ENCODE measurements at places on chromosomes 5 and 9.

GRCh38 chr9:85508616-85509015 lies 233.1 kb downstream of the AGTPBP1 start:
- no peak for DNase-seq

DNA sequence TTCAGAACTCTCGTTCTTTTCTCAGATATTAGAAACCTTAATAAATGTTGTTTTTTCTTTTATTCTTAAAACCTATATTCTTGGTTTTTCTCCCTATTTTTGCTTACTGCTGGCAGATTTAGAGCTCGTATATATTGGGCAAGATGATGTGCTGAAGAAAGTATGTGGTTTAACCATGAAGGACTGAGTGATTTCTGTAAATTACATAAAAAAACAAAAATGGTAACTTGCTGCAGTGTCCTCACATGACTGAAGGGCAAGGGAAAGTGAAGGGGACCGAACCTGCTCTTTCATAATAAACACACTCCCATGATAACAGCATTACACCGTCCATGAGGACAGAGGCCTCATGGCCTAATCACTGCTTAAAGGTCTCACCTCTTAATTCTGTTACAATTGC lies 393.8 kb upstream of the ZNF608 start:
- DNase-seq = no peak

- no peak for DNase-seq
Observed at GRCh38 chr5:38921174-38921573, 75.4 kb downstream of the OSMR start.

DNA sequence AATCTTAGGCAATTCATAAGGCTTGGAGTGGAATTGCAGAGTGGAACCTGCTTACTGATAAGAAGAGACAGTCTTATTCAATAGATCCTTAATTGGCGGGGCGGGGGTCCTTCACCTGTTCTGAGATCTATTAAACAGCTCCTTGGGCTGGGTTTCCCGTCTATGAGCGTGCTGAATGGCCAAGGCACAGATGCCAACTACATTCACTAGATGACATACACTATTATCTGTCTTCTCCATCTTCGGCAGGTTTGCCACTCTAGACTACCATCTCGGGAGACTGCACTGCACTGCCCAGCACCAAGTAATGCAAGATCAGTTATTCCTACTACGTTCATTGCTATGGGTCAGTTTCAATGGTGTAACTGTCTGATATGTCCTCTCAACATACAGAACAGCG lies 81.5 kb downstream of the ACER2 start:
- no peak for DNase-seq

- DNase-seq = no peak
Observed at GRCh38 chr5:79844571-79844970, 146.5 kb downstream of the MTX3 start.

- DNase-seq = no peak
Observed at GRCh38 chr9:96859461-96860198, 5.3 kb upstream of the ZNF782 start.

GRCh38 chr5:68522863-68523262 lies 307.3 kb downstream of the PIK3R1 start:
- no peak for DNase-seq

GRCh38 chr5:5105531-5105930 lies 34.6 kb upstream of the ADAMTS16 start:
- no peak for DNase-seq

DNA sequence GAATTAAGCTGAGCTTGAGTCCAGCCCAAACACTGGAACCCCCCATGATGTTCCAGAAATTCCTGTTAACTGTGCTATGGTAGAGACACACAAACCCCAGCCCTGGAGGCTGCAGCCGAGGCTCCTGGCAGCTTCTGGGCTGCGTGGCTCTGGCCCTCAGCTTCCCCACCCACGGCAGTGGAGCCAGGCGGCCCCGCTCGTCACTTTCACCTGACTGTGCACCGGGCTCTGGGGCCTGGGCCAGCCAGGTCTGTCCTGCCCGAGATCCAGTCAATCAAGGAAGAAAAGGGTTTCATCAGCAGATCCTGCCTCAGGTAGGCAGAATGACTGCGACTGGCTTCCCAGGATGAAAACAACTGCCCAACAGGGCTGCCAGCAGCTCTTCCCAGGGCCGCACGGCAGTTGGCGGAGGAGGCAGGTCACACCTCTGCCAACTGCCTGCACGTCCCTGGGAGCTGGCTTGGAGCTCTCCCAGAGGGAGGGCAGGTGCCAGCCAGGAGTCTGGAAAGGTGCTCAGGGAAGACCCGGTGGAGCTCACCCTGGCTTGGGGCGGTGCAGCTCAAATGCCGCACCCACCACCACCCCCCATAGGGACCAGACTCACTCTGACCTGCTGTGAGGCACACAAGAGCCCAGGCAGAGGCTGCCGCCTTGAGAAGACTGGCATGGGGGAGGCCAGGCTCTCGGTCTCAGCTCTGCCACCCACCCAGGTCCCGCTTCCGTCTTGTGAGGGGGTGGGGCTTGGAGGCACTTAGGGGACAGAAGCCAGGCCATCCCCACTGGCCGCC lies 20.7 kb downstream of the BRD3 start:
- no peak for DNase-seq

- DNase-seq = no peak
Observed at GRCh38 chr9:25681266-25681665, 3.0 kb upstream of the TUSC1 start.

- no peak for DNase-seq
Observed at GRCh38 chr5:115551415-115551814, 6.8 kb upstream of the FEM1C start.

GRCh38 chr5:177500685-177501522 lies 3.5 kb upstream of the PDLIM7 start:
- DNase-seq = peak; percentile 72

DNA sequence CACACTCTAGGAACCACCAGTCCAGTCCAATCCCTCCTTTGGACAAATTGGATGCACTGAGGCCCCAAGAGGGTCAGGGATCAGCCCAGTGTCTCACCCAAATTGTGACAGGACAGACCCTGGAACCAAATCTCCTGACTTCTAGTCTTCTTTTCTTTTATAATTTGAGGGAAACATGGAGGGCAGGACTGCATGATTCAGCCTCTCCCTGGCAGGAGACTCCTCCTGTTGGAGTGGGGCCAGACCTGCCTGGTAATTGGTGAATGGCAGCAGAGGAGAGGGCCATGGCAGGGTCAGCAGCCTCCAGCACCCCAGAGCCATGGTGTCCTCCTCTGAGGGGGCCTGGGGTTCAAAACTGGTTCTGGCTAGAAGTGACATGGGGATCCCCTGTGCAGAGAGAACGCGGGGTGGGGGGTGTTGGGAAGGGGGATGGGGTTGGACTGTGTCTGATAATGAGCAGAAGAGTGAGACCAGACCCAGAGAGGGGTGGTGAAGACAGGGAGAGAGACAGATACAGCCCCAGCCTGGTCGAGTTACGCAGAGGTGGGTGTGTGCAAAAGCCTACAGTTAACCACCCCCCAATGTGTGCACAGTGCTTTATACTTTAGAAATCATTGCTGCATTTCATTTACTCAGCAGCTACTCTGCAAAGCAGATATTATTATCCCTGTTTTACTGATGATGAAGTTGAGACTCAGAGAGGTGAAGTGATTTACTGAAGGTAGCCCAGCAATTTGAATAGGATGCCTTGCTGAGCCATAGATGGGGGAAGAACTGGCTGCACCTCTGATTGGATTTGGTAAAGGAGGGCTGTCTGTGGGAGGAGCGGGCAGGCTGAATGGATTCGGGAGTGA lies 3.8 kb upstream of the SYNPO start:
- no peak for DNase-seq

DNA sequence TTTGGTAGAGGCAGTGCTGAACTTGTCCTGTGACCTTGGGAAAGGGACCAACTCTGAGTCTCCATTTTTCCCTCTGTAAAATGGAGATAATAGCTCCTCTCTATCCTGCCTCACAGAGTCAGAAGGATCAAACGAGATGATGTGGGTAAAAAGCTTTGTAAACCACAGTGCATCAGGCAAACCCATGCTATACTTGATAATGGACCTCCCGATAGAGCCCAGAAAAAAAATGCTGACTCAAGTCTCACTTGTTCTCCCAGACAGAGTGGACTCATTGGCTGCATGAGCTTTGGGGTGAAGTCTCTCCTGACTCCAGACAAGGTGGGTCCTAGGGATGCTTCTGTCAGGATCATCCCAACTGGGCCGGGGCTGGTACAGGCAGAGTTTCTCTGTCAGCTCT lies 32.0 kb downstream of the RGS3 start:
- no peak for DNase-seq

- DNase-seq = no peak
Observed at GRCh38 chr5:23402585-23402984, 104.8 kb upstream of the PRDM9 start.

GRCh38 chr5:169667896-169668674 lies 31.0 kb downstream of the DOCK2 start:
- no peak for DNase-seq

GRCh38 chr5:134975078-134975715 lies 7.5 kb downstream of the CATSPER3 start:
- DNase-seq = no peak

- peak; percentile 51 for DNase-seq
Observed at GRCh38 chr9:5767968-5768932, 64.7 kb downstream of the ERMP1 start.

DNA sequence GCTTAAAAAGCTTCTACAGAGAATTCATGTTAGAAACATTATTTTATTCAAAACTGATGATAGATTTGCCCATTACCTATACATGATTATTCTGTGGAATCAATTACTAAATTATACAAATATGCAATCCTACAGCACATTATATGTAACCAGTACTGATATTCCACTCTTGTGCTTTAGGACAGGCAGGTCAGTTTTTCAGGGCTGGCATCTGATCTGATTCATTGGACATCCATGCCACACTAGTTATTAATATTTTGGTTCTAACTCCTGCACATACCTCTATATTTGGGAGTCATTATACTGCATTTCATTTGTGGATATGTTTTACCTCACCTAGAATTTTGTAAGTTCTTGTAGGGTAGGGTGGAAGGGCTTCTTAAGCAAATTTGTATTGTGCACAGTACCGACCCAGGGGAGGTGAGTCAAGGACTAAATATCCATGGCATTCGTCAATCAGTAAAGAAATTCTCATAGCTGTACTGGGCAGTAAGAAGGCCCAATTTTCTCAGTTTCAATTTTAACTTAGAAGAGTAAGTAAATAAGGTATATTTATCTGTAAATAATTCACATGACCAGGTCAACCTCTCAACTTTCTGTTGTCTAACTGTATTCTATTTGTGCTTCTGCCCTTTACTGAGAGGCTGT lies 33.5 kb downstream of the ELOVL7 start:
- DNase-seq = no peak

DNA sequence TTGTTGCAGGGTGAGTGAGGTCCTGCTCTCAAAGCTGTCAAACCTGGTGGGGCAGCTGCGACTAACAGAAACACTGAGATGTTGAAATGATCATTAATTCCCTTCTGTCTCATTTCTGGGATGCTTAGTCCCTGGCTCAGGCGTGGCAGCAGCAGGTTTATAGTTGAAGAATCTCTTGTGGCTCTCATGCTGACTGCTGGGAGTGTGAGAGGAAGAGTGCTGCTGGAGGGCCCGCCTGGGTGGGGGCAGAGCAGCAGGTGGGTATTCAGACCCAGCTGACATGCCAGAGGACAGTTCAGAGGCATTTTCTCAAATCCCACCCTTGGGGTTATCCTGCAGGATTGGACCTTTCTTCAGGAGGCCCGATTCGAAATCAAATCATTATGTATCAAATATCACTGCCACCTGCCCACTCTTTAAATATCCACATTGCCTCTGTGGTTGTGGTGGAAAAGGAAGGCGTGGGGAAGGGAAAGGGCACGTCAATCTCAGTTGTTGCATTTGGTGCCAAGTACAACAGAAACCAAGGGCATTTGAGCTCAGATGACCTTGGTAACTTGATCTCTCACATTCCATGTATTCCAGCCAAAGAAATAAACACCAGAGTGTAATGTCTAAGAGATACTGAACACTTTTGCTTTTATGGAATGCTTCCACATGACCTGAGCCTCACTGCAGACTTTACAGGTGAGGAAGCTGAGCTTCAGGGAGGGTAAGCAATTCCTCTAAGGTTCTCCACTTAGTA lies 224.3 kb downstream of the AOPEP start:
- no peak for DNase-seq

DNA sequence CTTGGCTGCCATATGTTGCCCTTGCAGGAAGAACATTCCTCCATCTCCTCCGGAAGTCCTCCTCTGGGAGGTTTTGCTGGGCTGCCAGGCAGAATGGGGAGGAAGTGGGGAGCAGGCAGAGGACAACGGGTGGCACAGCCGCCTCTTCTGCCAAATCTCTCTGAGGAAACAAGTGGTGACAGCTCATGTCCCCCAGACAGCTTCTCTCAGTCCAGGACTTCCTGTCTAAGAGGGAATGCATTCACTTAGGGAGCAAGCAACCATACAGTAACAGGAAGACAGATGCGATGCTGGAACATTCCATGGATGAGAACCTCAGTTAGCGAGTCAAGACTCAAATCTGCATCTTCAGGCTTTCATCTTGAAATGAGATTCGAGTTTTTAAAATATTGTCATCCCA lies 701.0 kb downstream of the SEMA5A start:
- no peak for DNase-seq

- DNase-seq = peak; percentile 57
Observed at GRCh38 chr9:3528451-3528850, 2.6 kb upstream of the RFX3 start.

DNA sequence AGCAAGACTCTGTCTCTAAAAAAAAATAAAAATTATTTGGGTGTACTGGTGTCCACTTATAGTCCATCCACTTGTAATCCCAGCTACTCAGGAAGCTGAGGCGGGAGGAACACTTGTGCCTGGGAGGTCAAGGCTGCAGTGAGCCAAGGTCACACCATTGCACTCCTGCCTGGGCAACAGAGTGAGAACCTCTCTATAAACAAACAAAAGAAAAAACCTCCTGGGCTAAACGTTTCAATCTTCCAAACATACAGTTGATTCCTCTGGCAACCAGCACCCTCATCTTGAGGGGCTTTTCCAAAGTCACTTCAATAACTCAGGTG lies 13.9 kb upstream of the CDK5RAP2 start:
- DNase-seq = no peak

GRCh38 chr5:66933066-66933465 lies 263.5 kb downstream of the CD180 start:
- DNase-seq = no peak

DNA sequence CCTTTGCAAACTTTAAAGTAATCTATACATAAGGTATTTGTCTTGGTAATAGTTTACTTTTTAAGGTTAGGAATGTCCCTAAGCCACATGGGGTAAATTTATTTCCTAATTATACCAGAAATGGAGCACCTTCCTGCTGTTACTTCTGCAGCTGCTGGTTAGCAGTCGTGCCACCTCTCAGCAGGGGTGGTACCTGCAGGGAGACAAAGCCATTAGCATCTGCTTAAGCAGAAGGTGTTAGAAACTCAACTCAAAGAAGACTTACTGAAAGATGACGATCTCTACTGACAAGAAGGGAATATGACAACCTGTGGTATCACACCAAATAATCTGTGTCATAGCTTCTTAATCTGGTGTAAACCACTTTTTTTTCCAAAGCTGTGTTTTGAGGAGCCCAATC lies 173.7 kb downstream of the BRINP1 start:
- DNase-seq = no peak

GRCh38 chr5:42965934-42966333 lies 74.2 kb downstream of the ANXA2R start:
- no peak for DNase-seq

Data from T-helper 2 cell (primary cell).